Hepatocyte (in vitro differentiated cells): ENCODE measurements at places on chromosomes 2 and 18. TPM values are rescaled to one million over a fixed set of nuclear protein-coding genes. Genes with fewer than 3 reads are reported as not detected.
A peak's percentile ranks its signal among the peaks of the same experiment; 100 is the strongest.

GRCh38 chr2:26043862-26044696, 10.2 kb downstream of the RAB10 start:
- DNase-seq: peak; percentile 21

DNA sequence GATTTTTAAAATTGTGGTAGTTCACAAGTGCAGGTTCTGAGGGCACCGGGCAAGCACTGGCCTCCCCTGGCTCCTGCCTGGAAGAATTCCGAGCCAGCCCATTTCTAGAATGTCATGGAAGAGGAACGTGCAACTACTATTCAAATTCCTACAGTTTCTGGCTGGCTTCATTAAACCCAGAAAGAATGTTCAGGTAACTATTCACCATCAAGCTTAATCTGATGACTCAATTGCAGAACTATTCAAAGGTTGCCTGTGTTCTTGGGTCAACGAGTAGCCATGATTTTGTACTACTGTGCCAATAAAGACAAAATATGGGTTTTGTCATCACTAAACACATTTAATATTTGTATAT, 14.3 kb upstream of the MFF start:
- DNase-seq: no peak

DNA sequence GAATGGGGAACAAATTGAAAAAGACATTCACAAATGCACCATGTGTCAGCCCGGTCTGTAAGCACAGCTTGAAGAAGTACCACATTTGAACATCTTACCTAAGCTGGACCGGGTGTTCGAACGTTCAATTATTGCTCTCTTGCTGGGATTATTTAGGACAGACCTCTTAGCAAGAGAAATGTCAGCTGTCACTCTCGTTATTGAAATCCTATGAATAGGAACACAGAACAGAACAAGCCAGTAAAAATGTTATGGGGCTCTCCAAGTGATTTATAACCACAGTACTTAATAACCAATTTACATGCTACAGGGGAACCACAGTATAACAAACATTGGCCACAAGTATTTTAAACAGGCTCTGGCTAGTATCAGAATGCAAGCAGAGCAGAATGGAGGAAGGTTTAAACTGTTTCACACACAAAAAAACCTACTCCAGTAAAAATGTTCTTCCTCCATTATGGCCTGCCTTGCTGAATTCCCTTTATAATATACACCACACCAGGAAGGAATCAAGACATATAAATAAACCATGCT, 32.5 kb upstream of the ARL5A start:
- no peak for DNase-seq

CACNB4 gene
- polyA plus RNA-seq: 0.85 and 1.8 TPM in 2 replicates

GRCh38 chr2:127196998-127197397, 23.1 kb downstream of the CYP27C1 start:
- DNase-seq: no peak

FAM237A gene
- not detected in 2 replicates for polyA plus RNA-seq

DNA sequence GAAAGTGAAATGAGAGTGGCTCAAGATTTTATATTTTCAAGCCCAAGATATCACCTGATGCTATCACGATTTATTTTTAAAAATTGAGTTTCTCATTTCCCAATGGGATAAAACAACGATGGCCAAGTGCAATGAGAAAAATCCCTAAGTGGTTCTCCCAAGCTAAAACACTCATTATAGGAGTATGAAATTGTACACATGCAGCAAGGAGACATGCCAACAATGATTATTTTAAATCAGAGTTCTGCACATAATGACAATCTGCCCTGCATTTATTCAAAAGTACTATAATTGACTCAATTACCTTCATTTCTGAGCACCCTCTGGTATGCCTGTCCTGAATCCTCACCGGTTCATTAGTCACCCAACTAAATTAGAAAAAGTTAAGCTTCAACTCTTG, 12.7 kb downstream of the CYTIP start:
- no peak for DNase-seq

- no peak for DNase-seq
These were observed 74.0 kb upstream of the SESTD1 start for GRCh38 chr2:179338681-179339080.

GAL3ST2 gene
- not detected in 2 replicates for polyA plus RNA-seq
